ENCODE measurements at places on chromosomes 1 and 21. TPM values are rescaled to one million over a fixed set of nuclear protein-coding genes. Genes with fewer than 3 reads are reported as not detected.

DNA sequence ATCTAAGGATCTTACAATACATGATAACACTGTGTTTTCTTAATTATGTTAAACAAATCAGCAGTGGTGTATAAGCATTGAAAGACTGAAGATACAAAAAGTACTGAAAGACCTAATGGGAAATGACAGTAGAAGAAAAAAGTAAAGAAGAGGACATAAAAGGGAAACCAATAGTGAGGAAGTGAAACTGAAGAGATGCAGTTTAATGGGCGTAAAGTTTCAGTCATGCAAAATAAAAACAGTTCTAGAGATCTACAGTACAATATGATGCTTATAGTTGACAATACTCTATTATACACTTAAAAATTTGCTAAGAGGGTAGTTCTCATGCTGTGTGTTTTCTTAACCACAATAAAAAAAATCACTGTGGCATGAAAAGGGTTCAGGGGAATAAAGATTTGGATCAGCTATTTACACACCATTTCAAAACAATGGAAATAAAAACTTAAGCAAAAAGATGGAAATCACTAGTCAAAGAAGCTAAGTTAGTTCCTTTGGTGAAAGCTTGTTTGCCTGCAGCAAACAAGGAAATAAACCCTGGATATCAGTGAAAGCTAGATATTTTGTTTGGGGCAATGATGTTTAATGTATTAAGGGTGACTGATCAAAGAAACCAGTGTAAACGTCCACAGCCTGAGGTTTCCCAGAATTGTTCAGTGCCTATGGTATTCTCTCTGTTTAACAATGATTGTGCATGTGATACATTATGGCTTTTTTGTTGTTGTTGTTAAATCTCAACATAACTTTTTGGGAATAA lies 1160.8 kb upstream of the ADGRL2 start:
- DNase-seq = no peak

GRCh38 chr1:86062453-86062852 lies 94.1 kb downstream of the COL24A1 start:
- DNase-seq = no peak

Gene FCRL6
- not detected for total RNA-seq

Gene PIK3C2B
- total RNA-seq = 82.0 TPM

Gene CXADR
- total RNA-seq = 79.2 TPM

Gene CELSR2
- 3.9 TPM for total RNA-seq

DNA sequence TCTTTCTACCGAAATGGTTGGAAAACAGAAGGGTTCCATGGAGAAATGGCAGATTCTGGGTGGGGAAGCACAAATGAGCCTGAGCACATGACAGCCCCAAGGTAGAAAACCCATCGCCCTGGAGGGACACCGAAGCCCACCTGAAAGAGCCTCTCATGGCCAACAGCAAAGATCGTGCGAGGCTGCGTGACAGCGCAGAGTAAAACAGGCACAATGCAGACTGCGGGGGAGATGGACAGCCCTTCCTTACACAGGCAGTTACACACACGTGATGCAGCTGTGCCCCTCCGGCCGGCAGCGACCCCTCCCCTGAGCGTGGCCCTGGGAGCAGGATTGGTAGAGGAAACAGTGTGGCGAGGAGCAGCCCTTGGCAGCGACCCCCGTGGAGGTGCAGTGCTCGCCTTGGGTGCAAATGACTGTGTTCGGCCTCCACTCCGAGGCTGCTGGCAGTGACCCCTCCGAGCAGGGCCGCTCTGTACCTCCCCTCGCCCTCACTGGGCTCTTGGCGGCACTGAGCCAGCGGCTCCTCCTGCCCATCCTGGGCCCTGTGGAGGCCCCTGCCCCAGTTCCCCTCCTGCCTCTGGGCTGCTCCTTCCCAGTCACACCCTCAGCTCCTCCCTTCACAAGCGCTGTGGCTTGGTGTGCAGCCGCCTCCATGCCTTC lies 120.9 kb upstream of the COL6A1 start:
- DNase-seq = no peak

DNA sequence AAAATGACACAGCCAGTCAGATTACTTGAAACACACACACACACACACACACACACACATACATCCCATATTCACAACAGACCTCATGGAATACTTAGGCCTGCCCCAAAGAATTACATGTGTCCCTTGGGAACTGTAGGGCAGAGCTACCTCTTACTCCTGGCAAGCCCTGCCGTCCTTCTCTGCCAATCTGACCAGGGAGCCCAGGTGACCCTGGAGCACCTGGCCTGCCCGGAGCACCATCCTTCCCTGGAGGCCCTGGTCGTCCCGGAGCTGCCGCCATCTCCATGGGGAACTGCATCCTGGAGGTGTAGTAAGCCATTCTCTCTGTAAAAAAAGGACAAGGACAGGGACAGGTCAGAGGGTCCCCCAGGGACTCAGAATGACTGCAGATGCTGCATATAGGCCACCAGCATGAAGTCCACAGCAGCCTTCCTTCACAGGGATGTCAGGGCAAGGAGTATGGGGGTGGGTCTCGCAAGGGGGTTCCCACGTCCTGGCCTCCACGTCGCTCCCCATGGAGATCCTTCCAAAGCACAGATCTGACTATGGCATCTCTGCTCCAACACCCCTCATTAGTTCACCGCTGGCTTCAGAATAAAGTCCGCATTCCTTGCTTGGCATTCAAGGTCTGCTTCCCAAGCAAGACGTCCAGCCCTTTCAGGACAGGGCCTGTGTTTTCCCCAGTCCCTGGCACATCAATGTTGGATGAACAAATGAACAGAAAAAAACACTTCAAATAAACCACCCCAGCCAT lies 9.2 kb upstream of the PEF1 start:
- DNase-seq = no peak

Gene CA14
- 0.34 TPM for total RNA-seq

- no peak for DNase-seq
Measured at GRCh38 chr1:227952374-227953021, 4.8 kb upstream of the WNT9A start.

GRCh38 chr1:78060857-78061563 lies 15.2 kb downstream of the GIPC2 start:
- DNase-seq = no peak

Gene RGS18
- total RNA-seq = 0.46 TPM

Gene CASQ2
- 6.6 TPM for total RNA-seq

DNA sequence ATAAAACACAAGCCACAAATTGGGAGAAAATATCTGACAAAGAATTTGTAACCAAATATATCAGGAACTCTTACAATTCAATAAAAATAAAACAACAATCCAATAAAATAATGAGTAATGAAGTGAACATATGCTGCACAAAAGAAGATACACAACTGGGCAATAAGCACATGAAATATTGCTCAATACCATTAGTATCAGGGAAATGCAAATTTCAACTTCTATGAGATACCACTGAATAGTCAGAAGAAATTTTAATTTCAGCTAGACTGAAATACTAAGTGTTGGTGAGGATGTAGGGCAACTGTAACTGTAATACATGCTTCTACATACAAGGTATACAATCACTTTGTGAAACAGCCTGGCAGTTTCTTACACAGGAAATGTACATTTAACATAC lies 7.4 kb upstream of the ARHGAP29 start:
- DNase-seq = no peak

- DNase-seq = peak; percentile 84
Measured at GRCh38 chr1:201447903-201448871, 20.8 kb downstream of the PHLDA3 start.

- DNase-seq = no peak
Measured at GRCh38 chr1:57363165-57363564, 60.7 kb downstream of the DAB1 start.

DNA sequence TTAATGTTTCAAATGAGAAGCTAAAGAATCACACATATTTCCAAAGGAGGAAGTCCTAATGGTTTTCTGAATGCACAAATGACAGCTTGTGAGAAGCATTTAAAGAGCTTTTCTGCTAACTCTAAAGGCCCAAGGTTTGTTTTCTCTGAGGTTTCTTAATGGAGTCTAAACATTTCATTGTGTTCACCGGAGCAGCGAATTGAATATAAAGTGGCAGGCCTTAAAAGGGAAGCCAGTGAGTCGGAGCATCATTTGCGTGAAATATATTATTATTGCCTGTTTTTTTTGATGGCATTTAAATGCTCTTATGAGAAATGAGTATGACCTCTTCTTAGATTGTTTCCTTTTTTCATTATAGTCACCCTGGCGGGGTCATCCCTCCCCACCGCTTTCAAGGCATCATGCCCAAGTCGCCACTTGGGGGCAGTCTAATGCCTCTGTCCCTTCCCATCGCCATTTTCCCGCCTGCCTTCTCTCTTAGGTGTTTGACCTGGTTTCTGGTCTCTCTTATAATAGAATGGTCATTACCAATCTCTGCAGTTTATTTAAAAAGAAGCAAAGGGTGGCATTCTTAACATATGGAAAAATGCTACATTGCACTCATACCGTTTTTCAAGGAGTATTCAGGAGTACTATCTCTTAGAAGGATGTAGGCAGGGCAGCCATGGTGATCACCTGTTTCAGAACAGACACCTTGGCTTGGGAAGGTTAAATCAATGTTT lies 25.3 kb upstream of the OVAAL start:
- peak; percentile 80 for DNase-seq

Gene GBP5
- total RNA-seq = 2.2 TPM

DNA sequence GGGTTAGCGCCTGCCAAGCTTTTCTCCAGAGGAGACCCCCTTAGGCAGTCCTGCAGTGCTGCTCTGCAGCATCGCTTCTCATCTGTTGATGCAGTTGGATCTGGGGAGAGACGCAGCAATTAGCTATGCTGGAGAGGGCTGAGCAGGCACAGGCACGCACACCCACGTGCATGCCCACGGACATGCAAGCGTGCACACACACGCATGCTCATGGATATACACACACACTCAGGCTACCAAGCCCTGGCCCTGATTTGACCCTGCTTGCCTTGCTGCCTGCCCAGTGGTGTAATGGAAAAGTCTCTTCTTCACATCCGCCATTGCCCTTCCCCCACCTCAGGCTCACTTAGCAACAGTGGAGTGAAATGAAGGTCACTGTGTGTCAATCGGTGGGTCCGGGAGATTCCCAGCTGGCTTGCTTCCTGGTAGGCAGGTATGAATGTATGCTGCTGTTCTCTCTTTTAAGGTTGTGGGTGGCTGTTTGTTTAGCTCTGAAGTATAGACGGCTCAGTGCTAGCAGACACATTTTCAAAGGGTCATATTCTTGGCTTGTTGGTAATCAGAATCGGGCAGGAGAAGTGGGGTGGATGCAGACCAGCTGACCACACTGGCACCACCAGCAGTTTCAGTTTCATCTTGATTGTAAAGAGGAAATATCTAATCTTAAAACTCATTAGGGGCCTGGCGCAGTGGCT lies 9.5 kb downstream of the ATP1B1 start:
- DNase-seq = peak; percentile 87

DNA sequence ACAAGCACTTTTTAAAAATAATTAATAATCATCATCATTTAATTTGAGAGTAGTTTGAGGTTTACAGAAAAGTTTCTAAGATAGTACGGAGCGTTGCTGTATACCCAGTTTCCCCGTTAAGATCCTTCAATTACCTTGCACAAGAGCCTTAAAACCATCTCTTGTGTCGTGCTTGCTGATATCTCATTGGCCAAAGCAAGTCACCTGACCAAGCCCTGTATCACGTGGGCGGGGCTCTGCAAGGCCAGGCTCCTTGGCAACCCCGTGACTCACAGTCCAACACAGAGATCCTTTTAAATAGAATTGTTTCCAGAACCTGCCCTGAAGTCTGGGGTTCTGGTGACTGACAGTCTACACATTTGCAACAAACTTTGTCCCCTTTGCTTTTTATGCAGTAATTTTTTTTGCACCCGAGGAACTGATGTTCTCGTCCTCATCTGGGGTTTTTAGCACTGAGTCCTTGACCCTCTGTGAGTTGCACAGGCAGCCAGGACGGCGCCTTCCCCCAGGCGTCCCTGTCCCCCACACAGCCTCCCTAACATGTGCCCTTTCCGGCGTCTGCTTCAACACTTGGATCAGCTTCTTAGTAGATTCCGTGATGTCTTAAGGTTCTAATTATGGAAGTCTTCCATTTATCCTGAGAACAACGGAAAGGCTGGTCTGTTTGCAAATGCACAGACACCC lies 183.3 kb upstream of the TMEM51 start:
- DNase-seq = peak; percentile 37

GRCh38 chr1:7784492-7785071 lies 491 bp downstream of the PER3 start:
- DNase-seq = peak; percentile 30

DNA sequence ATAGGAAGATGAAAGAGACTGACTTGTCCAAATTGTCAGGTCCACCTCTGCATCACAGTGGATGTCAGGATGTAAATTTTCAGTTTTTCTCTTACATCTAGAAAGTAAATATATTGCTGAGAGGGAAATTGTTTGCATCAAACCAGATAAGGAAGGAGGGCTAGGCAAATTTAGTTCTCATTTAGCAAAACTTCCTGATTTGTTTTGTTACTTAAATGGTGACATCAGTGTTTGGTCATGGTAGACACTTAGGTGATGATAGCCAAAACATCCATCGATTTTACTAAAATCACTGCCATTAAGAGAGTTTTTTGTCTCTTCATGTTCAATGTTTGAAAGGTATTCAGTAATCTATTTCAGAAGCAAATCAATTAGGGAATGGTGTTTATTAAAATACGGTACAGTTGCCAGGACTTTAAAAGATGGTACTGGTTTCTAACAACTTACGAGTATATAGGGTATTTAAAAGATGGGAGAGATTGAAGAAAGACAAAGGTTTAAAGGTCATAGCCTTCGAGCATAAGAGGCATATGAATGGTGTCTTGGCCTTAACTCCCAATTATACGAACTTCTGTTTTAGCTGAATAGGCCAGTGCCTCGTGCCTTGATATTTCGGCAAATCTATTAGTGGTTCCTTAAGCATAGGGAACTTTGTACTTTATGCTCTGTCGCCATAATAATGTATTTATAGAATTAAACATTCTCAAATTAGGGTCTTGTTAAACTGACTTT lies 3.0 kb downstream of the IER5 start:
- DNase-seq = no peak

Gene PHTF1
- total RNA-seq = 7.3 TPM

- no peak for DNase-seq
Measured at GRCh38 chr1:196573226-196573625, 35.0 kb downstream of the KCNT2 start.

DNA sequence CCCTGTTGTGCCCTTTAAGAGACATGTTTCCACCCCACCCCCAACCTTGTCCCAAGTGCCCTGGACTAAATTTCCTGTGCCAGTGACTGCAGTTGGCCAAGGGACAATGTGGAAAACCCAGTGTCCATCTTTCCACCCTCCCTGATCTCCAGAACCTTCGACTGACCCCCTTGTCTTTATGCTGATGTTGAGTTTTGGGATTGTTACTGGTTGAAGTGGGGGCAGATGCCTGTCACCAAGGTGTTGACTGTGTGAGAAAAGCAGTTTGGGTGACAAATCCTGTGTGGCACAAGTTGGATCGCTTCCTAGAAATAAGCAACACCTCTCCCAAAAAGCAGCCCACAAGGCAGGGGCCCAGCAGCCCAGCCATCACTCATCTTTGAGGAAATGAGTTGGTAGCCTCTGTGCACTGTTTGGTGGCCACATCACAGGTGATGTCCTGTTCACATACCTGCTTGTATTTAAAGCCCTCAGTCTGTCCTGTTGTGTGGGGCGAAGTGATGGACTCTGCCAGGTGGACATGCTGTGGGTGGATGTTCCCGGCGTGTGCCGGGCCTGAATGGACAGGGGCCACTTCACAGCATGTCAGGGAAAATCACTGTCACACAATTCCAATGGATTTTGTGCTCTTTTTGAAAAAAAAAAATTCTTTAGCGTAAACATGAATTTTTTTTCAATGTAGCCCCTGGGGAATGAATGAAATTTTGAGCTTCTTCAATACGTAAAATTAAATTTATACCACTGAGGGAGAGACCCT lies 6.6 kb upstream of the MIIP start:
- DNase-seq = no peak

Gene A3GALT2
- total RNA-seq = not detected

GRCh38 chr21:44291936-44292811 lies 6.5 kb downstream of the AIRE start:
- no peak for DNase-seq

Gene TXNIP
- 720 TPM for total RNA-seq

GRCh38 chr1:172574080-172574479 lies 41.1 kb downstream of the SUCO start:
- no peak for DNase-seq
